WTC11 (cell line): ENCODE measurements at places on chromosomes 2 and 18.

DNA sequence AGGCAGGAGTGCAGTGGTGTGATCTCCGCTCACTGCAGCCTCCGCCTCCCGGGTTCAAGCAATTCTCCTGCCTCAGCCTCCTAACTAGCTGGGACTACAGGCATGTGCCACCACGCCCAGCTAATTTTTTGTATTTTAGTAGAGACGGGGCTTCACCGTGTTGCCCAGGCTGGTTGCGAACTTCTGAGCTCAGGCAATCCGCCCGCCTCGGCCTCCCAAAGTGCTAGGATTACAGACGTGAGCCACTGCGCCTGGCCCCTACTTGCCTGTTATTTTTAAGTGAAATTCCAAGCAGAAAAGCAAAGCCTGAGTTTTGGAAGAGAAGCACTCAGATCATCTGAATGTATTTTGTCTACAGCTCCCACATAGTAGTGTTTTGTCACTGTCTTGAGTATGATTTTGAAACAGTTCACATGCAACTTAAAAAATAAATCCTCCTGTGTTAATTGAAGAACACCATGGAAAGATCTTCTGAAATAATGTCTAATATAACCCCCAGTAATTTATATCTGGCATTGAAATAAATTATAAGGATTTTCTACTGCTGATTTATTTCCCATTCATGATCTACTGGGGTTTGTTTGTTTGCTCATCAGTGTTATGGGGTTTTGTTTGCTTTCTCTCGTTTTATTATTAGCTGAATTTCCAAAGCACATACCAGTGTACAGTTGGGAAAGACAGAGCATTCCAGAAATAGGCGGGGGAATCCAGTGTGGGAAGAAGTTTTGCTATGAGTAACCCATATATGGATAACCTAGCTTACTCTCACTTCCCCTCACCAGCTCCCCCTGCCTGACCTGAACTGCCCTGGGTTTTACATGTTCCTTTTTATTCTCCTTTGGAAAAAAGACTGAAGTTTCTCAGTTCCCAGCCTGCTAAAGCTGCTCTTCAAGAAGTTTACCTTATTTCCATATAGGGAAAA lies 80.1 kb upstream of the MAP3K20 start:
- H3K4me1 ChIP-seq, result peaks cover 14% of the 10 kb centered on the region
- no peaks in the 10 kb centered on the region for H3K36me3 ChIP-seq
- DNase-seq, result no peak
- H3K4me3 ChIP-seq, result no peak overlapping the region
- no peak overlapping the region for H3K27ac ChIP-seq
- H3K27me3 ChIP-seq, result no peaks in the 10 kb centered on the region

DNA sequence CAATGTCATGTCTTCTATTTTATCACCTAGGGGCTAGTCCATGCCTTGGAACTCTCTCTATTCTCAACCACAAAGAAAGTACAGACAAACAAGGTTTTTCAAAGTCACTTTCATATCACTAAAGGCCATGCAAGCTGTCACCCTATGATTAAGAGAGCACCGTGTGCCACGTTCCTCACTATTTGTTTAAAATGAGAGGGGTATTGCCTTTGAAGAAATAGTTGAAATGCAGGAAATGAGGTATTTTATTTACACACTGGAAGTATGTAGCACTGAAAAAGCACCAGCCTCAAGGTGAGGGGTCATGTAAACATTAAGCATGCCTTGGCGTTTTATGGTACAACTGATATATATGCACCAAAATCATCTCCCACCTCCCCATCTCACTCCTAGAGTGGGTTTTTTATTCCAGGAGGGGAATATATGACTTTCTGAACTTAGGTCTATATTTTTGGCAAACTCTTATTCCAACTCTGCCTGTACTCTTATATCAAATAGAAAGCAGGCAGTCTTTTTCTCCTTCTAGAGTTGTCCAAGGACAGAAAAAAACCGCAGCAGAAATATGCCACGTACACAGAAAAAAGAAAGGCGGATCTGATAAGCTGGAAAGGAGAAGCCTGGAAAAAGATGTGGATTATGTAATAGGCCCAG lies 53.5 kb downstream of the VSNL1 start:
- no peak for DNase-seq
- H3K27me3 ChIP-seq, result no peaks in the 10 kb centered on the region
- H3K4me3 ChIP-seq, result no peak overlapping the region
- peaks cover 58% of the 10 kb centered on the region for H3K4me1 ChIP-seq
- peaks cover 48% of the 10 kb centered on the region for H3K36me3 ChIP-seq
- no peak overlapping the region for H3K27ac ChIP-seq

DNA sequence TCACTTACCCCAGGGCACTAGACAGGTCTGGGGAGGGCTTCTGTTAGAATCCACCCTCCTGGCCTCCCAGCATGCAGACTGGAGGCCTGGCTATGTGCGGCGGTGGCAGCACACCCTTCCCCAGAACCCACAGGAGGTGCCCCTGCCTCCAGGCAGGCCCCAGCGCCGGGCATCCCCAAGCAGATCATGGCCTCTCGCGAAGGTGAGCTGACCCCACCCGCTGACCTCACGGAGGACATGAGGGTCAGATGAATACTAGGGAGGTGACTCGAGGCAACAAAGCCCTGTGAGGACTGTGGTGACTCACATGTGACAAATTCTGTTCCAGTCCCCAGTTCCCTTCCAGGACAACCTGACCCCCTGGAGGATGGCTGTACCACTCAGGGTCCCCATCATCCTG lies 1.9 kb downstream of the MAB21L4 start:
- no peak overlapping the region for H3K4me3 ChIP-seq
- no peaks in the 10 kb centered on the region for H3K36me3 ChIP-seq

GRCh38 chr2:70626254-70626990 lies 72.8 kb upstream of the TGFA start:
- H3K4me1 ChIP-seq, result peaks cover 34% of the 10 kb centered on the region
- peak; percentile 49 for DNase-seq
- peaks cover 3% of the 10 kb centered on the region; the same call in 1 of the 2 replicates for H3K27me3 ChIP-seq
- H3K27ac ChIP-seq, result peak overlapping the region; percentile 89
- peak overlapping the region; percentile 42 for H3K4me3 ChIP-seq

- no peaks in the 10 kb centered on the region for H3K27me3 ChIP-seq
- peaks cover 4% of the 10 kb centered on the region for H3K4me1 ChIP-seq
- H3K27ac ChIP-seq, result peak overlapping the region; percentile 64; the same call in 1 of the 2 replicates
- peaks cover 11% of the 10 kb centered on the region for H3K36me3 ChIP-seq
- no peak overlapping the region for H3K4me3 ChIP-seq
- DNase-seq, result no peak
Measured at GRCh38 chr2:189347540-189347939, 93.7 kb upstream of the WDR75 start.

GRCh38 chr2:156601855-156602551 lies 165.8 kb downstream of the GPD2 start:
- H3K4me3 ChIP-seq, result no peak overlapping the region
- H3K27ac ChIP-seq, result no peak overlapping the region

DNA sequence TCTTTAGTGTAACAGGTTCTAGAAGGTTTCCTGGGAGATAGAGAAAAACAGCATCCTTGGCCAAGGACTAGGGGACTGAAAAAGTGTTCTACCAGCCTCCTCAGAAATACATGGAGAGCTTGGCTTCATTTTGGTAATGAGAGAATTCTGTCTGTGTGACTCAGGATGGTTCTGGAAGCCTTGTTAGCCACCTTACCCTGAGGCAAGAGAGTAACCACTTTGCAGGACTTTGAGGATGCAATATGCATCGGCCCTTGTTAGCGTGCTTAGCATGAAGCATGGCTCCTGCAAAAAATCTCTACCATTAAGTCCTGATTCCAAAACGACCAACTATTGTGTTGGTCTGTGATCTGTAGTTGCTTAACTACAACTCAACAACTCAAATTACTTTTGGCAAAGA lies 79.8 kb downstream of the C1QL2 start:
- DNase-seq, result no peak
- no peak overlapping the region for H3K27ac ChIP-seq
- H3K27me3 ChIP-seq, result peaks cover 3% of the 10 kb centered on the region; the same call in 1 of the 2 replicates
- H3K4me1 ChIP-seq, result no peaks in the 10 kb centered on the region

DNA sequence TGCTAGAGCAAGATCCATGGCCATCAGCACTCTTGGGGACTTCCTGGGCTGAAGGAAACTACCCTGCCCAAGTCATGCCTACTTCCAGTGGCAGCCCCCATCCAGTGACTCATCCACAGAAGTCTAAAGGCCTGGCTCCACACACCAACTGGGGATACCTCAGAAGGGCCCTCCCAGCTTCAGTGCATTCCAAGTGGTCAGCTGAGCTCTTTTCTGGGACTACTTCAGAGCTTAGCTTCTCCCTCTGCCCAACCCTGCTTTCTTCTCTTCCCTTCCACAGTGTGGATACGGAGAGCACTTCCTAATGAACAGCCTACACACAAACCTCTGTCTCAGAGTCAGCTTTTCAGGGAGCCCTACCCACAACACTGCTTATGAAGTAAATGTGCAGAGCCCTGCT lies 66.5 kb downstream of the CLHC1 start:
- H3K4me1 ChIP-seq, result peaks cover 39% of the 10 kb centered on the region
- H3K36me3 ChIP-seq, result no peaks in the 10 kb centered on the region
- no peak for DNase-seq
- no peak overlapping the region for H3K27ac ChIP-seq

GRCh38 chr2:95670167-95670566 lies 78.4 kb downstream of the TRIM43 start:
- no peak overlapping the region for H3K4me3 ChIP-seq
- DNase-seq, result no peak
- H3K27ac ChIP-seq, result no peak overlapping the region
- H3K27me3 ChIP-seq, result peaks cover 11% of the 10 kb centered on the region

DNA sequence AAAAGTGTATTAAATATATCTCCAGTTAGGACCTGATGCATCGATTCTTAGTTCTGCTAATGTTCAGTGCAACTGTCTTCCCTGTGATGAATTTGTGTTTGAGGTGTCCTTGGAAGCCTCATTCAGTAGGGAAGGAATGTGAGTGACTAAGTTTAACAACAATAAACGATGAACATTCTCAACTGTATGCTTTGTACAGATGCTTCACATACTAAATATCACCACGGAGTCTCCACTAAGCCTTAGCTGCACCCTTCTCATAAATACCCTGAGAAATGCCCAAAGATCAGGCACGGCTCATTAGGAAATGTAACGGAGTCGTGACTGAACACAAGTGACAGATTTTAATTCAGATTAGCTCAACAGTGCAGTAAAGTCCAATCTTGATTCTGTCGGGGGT lies 24.4 kb upstream of the AGFG1 start:
- no peak overlapping the region for H3K4me3 ChIP-seq
- H3K36me3 ChIP-seq, result no peaks in the 10 kb centered on the region
- H3K27me3 ChIP-seq, result no peaks in the 10 kb centered on the region
- no peak for DNase-seq

DNA sequence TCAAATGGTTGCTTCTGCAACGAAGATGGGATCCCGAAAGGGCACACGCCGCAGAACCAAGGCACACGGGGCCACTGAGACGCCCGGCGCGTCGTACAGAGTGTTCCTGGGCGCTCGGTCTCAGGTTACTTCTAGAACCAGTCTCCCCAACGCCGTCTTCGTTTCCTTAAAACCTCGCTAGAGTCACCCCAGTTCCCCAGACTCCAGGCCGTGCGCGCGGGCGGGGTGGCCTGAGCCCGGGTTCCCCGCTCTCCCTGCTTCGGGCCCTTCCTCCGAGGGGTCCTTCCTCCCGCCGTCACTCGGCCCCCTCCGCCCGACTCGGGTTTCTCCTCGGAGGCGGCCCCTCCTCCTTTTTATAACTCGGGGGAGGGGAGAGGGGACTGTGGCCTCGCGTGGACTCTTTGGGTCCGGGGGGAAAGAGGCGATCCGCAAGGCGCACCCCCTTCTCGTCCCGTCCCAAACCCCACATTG lies 774 bp upstream of the FZD7 start:
- peak; percentile 73 for DNase-seq
- H3K36me3 ChIP-seq, result no peaks in the 10 kb centered on the region; the same call in 1 of the 2 replicates
- peaks cover 36% of the 10 kb centered on the region for H3K4me1 ChIP-seq
- peak overlapping the region; percentile 97 for H3K4me3 ChIP-seq
- peaks cover 23% of the 10 kb centered on the region for H3K27me3 ChIP-seq

DNA sequence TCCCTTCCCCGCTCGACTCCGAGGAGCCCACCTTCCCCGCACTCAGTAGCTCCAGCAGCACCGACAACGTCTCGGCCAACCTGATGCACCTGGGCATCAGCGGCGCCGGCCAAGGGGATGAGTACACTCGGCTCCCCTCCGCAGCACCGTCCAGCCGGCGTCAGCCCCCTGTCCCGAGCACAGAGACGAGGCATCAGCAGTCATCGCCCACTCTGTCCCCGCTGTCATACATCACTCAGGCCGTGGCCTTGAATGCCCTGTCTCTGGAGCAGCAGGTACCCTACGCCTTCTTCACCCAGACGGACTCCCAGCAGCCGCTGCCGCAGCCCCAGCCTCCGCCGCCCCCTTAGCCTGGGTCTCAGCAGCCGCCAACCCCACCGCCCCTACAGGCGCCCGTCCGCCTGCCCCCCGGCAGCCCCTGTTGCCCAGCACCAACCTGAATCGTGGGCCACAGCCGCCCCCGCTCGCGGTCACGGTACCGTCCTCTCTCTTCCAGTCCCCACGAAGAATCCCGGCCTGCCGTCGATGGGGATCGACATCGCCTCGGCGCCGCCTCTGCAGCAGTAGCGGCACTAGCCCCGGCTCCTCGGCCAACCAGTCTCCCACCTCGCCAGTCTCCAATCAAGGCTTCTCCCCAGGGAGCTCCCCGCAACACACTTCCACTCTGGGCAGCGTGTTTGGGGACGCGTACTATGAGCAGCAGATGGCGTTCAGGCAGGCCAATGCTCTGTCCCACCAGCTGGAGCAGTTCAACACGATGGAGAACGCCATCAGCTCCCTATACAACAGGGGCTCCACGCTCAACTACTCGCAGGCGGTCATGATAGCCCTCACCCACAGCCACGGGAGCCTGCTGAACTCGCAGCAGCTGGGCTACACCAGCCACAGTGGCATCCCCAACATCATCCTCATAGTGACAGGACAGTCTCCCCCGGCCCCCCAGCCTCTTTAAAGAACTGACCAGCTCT lies 1195.9 kb upstream of the CHAC2 start:
- H3K36me3 ChIP-seq, result peaks cover 25% of the 10 kb centered on the region
- no peaks in the 10 kb centered on the region for H3K27me3 ChIP-seq
- H3K27ac ChIP-seq, result no peak overlapping the region
- no peak overlapping the region for H3K4me3 ChIP-seq
- DNase-seq, result no peak

- peaks cover 6% of the 10 kb centered on the region; the same call in 1 of the 2 replicates for H3K36me3 ChIP-seq
- H3K4me1 ChIP-seq, result no peaks in the 10 kb centered on the region; the same call in 1 of the 2 replicates
- no peak overlapping the region for H3K27ac ChIP-seq
- H3K27me3 ChIP-seq, result peaks cover 12% of the 10 kb centered on the region
- DNase-seq, result no peak
- H3K4me3 ChIP-seq, result no peak overlapping the region
Measured at GRCh38 chr2:241514986-241515737, 6.8 kb upstream of the STK25 start.

- no peak within 1 kb of the TSS for H3K27ac ChIP-seq
- H3K36me3 ChIP-seq, result no peaks in the 10 kb centered on the region
- DNase-seq, result no peak
- H3K4me3 ChIP-seq, result no peak within 1 kb of the TSS
Measured at GRCh38 chr2:218166791-218167190, at the start of gene CXCR1. Gene CXCR1, minus strand, starts transcription at chr2:218166962. Its CDS starts 1,751 bp downstream, at chr2:218165211.

- peaks cover 31% of the 10 kb centered on the region for H3K4me1 ChIP-seq
- no peaks in the 10 kb centered on the region for H3K27me3 ChIP-seq
- peak overlapping the region; percentile 53 for H3K27ac ChIP-seq
- peak overlapping the region; percentile 46 for H3K4me3 ChIP-seq
Measured at GRCh38 chr2:179428649-179429048, 164.0 kb upstream of the SESTD1 start.
